ENCODE measurements at places on chromosomes 3 and 15.

DNA sequence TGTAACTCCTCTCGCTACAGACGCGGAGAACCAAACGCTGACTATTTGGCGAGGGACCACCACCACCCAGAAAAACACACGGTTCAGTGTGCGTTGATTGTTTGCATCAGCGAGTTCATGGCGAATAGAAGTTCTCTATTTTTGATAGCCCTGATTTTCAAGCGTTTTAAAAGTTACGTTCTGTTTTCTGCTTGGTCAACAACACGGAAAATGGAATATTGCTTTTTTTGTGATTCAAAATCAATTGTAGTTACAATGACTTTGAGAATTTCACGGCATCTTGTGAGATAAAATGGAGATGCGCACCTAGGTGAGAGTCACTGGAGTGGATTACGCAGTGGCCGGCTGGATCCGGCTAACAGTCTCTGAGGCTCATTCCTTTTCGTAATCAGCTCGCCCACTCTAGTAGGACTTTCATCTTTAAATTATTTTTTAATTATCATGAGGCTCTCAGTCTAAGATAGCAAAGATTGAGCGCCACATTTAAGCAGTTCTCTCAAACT is 54.8 kb downstream of the CCDC54 start:
- peak; percentile 11 for DNase-seq

DNA sequence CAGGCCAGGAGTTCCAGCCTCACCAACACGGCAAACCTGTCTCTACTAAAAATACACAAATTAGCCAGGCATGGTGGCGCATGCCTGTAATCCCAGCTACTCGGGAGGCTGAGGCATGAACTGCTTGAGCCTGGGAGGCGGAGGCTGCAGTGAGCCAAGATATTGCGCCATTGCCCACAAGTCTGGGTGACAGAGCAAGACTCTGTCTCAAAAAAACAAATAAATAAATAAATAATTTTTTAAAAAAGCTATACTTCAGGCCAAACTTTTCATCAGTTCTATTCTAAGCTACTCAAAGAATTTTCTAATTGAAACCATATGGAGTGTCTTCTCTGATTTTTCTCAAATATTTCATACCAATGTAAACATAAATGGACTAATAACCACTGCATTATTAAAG is 43.5 kb downstream of the PHC3 start:
- peak; percentile 52 for DNase-seq

DNA sequence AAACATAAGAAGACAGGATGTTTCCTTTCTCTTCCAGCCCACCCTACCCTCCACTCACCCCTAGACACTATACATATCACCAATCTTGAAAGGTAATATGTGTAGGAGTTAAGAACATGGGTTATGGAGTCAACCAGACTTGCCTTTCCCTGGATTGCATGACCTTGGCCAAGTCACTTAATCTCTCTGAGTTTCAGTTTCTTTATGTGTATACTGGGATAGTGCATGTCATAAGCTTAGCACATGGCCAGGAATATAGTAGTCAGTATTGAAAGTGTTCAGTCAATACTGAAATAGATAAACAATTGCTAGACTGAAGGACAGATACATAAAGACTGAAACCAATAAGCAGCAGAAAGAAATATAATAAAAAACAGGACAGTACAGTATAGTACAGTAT is 283.2 kb upstream of the STT3B start:
- DNase-seq: no peak

- DNase-seq: peak; percentile 90
Measured at GRCh38 chr15:90553248-90553745, 23.6 kb downstream of the CRTC3 start.

DNA sequence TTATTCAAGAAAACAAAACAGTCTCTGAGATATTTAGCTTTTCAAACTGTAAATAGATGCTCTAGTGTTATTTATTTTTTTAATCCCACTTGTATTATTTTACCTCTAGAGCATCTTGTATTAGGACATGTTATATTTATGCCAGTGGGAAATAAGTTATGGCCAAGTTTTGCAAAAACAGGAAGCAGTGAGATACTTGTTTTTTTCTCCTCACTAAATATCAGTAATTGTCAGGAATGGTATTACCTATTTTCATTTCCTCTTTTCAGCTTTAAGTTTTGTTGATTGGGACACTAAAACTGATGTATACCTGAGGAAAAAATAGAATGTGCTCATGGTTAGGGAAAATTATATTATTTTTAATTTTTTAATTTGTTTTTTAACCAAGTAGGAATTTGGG is 8.6 kb upstream of the IL20RB start:
- DNase-seq: no peak

DNA sequence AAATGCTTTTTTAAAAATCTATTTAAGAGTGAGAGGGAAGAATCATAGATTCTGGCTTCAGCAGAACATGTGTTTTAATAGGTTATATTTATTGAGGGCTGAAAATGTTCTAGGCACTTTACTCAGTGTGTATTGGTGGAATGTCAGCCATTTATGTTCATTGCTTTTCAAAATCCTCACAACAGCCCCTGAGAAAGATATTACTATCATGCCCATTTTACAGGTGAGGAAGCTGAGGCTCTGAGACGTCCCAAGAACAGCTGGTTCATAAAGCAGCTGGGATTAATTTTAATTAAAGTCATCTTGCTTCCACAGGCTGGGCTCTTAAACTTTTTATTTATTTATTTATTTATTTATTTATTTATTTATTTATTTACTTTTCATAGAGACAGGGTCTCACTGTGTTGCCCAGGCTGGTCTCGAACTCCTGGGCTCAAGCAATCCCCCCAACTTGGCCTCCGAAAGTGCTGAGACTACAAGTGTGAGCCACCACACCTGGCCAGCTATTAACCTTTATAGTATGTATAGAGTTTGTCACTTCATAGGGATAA is 364.6 kb downstream of the SHQ1 start:
- no peak for DNase-seq

- DNase-seq: no peak
Measured at GRCh38 chr15:26571346-26571745, 201.5 kb downstream of the GABRB3 start.

- peak; percentile 19 for DNase-seq
Measured at GRCh38 chr3:198079771-198080520, 119.9 kb downstream of the LMLN start.

GRCh38 chr15:60394689-60395097 is 3.1 kb downstream of the ANXA2 start:
- DNase-seq: peak; percentile 87

DNA sequence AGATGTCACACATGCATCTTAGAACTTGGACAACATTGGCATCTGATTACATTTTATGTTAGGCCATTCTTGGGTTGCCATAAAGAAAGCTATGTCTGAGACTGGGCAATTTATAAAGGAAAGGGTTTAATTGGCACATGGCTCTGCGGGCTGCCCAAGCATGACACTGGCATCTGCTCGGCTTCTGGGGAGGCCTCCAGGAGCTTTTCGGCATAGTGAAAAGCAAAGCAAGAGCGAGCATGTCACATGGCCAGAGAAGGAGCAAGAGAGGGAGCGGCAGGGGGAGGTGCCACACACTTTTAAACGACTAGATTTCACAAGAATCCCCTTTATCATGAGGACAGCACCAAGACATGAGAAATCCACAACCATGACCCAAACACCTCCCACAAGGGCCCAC is 11.3 kb downstream of the RYR3 start:
- DNase-seq: no peak

DNA sequence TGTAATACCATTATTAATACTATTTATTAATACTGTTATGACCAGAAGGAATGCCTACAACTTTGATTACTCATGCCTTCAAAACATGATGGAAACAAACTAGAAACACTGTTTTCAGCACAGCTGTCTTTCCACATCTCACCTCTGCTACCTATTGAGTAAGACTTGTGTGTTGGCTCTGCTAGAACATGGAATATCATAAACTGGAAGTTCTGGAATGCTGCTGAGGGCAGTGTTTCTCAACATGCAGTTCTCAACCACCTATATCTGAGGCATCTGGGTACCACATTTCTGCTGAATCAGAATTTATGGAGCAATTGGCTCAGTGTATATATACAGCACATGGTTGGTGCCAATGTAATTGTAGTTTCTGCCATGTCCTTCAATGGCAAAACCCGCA is 392.1 kb downstream of the TUSC7 start:
- no peak for DNase-seq

- no peak for DNase-seq
Measured at GRCh38 chr3:150077107-150077506, 106.4 kb upstream of the PFN2 start.

DNA sequence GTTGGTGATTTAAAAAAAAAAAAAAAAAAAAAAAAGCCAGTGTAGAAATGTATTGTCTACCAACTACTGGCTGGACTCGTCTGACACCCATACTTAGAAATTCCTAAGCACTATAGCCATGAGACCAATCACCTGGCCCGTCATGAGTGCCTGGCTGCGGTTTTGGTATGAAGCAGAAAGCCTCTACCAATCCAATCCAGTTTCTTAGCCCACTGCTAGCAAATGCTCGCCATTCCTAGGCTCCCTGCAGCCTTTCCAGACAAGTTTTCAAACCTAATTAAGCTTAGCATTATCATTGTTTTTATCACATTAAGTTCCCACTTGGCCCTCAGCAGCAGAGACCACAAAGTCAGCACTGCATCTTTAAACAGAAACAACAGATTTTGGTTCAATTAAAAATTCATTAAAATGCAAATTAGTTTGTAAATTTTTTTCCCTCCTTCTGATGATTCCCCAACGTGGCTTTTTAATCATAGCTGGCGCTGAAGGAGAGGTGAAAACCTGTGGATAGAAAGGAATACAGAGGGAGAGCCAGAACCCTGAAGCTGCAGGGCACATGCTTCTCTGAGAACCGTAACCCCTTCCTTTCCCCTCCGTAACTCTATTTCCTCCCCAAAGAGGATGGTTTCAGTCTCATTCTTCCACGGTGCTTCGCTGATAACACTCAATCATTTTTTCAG is 32.2 kb upstream of the ST8SIA2 start:
- DNase-seq: no peak

- no peak for DNase-seq
Measured at GRCh38 chr3:45783667-45784066, 12.7 kb downstream of the SLC6A20 start.

GRCh38 chr15:47844437-47844836 is 127.1 kb downstream of the SEMA6D start:
- DNase-seq: no peak

- DNase-seq: peak; percentile 84
Measured at GRCh38 chr3:99751649-99752048, 66.0 kb upstream of the CMSS1 start.

DNA sequence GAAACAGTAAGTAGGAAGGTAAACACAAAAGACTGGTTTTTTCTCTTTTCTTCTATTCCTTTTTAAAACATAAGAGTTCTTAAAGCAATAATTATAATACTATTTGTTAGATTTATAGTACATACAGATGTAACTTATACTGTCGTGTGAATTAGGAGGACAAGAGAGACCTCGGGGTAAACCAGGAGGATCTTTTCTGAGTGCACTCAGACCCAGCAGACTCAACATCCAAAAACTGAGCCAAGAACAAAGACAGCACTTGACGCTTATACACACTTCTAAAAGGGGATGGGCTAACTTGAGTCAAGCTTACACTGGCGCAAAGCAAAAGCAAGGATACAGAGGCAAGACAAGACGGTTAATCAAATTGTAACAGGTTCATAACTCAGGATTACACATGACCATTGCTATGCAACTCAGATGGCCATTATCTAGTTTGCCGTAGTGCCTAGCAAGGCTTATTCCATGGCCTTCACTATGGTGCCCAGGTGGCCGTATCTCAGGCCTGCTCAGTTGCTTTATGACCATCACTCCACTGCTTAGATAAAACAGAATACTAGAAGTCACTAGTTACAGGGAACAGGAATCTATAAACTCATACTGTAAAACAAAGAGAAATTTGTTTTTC is 18.6 kb downstream of the MTHFS start:
- DNase-seq: no peak

DNA sequence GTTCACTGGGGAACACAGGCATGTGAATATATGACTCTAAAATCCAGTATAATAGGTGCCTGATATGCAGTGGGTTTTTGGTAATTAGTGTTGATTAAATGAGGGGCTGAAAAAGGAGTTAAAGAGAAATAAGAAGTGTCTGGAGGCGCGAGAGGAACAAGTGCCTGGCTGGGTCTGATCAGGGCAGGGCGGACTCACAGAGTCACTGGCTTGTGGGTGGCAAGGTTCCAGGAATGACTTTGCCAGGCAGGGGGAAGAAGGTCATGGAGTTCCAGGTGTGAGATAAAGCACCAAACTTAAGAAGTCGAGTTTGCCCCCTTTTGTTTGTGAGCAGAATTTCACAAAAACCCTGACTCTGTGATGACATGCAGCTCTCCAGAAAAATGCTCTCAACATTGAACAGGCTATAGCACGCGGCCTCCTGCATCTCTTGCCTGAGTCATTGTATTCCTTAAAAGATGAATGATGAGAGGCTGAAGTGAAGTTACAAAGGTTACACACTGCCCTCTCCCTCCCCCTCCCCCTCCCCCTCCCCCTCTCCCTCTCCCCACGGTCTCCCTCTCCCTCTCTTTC is 63.0 kb upstream of the LMCD1 start:
- DNase-seq: no peak

- DNase-seq: peak; percentile 76
Measured at GRCh38 chr3:156762631-156763185, 63.4 kb upstream of the LEKR1 start.

GRCh38 chr3:115688418-115688817 is 65.1 kb downstream of the GAP43 start:
- no peak for DNase-seq

DNA sequence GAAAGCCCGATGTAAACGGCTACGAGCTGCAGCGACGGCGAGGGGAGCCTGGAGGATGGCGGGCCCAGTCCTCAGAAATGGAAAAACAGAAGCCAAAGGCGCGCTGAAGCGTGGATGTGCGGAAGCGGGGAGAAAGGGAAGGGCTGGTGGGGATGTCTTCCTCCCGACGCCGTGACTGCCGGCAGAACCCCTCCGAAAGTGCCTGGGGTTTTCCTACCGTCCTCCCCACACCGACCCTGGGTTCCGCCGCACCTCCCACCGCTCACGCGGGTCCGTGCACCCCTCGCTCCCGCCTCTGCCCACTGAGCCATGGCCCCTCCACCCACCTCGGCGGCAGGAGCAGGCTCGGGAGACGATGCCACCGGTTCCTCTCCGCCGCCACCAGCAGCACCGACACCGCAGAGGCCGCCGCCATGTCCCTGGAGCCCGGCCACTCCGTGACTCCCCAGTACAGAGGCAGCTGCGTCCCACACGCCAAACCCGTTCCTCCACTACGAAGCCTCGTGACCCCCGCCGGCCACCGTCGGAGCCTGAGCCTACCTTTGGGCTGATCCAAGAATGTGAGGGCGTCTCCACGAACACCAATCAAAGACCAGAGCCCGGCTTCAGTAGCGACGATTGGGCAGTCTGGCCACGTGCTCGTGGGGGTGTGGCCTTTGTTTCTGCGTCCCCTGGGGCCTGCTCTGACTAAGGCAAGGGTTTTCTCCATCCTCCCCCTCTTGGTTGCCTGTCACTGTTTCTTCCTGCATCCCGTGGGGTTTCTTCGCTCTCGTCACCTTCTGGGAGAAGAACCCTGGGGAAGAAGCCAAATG is at the start of gene MCCC1:
Gene MCCC1 (minus strand): TSS at position 471 of the 812 bp plus-strand sequence. CDS start 56 bp downstream, at position 415.
- peak; percentile 99 for DNase-seq
